ENCODE measurements at places on chromosomes 11 and 22. TPM values are rescaled to one million over a fixed set of nuclear protein-coding genes. Genes with fewer than 3 reads are reported as not detected.

- DNase-seq: no peak
Observed at GRCh38 chr11:121117788-121118187, 16.7 kb downstream of the TECTA start.

GRCh38 chr11:118625976-118626375, 18.6 kb downstream of the PHLDB1 start:
- DNase-seq: no peak

DNA sequence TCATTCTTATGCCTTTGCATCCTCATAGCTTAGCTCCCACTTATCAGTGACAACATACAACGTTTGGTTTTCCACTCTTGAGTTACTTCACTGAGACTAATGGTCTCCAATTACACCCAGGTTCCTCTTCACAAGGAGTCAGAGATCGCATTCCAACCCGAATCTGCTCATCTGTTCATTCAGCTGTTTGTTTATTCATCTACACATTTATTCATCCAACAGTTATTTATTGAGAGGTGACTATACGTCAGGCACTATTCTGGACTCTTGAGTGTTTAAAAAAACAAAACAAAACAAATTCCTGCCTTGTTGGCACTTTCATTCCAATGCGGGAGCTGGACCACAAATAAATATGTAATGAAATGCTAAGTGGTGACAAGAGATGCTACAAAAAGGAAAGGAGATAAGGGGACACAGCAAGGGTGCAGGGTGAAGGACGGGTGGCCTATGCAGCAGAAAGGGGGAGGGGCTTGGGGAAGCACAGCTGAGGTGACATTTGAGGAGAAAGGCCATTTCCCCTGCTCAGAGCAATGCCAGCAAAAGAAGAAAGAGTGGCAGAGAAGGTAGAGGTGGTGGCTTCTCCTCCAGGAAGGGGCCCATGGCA, 393.8 kb upstream of the SYN3 start:
- no peak for DNase-seq

ZP1 gene
- 0.07 TPM for polyA plus RNA-seq

BCO2 gene
- 11.0 TPM for polyA plus RNA-seq

GRCh38 chr11:125062931-125063428, at the start of gene SLC37A2:
TSS of gene SLC37A2 (plus strand) at chr11:125063305. CDS start at chr11:125063368, 63 bp downstream.
- peak; percentile 55 for DNase-seq

- no peak for DNase-seq
Observed at GRCh38 chr11:6889835-6890234, 2.5 kb downstream of the OR2D2 start.

TOLLIP gene
- polyA plus RNA-seq: 48.3 TPM

DNA sequence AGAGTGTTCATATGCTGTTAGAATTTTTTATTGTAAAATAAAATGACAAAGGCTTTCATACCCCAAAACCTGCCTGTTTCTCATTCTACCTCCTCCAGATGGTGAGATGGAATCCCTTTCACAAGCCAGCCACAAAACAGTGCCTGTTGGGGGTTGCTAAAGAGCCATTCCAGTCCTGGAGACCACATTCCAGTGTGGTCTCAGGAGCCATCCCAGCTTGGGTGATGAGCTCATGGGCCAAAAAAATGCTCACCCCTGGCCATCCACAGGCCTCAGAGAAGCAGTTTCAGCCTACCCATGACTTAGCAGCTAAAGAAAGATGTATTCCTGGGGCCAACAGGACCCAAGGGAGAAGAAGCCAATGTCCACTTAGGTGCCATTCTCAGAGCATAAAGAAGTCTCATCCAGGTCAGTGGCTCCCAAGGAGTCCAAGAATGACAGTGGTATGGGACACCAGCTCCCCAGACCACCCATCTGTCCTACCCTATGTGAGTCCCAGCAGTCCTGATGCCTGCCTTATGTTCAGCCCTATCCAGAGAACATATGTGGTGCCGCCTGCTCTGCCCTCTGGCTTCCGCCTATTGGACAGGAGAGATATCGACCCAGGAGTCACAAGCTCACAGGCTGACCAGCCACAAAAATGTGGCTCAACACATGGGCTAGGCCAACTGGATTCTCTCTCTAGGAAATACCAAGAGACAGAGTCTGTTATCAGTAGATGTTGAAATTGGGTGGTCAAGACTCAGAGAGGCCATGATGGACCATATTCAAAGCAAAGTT, 26.4 kb downstream of the C11orf91 start:
- no peak for DNase-seq

DNA sequence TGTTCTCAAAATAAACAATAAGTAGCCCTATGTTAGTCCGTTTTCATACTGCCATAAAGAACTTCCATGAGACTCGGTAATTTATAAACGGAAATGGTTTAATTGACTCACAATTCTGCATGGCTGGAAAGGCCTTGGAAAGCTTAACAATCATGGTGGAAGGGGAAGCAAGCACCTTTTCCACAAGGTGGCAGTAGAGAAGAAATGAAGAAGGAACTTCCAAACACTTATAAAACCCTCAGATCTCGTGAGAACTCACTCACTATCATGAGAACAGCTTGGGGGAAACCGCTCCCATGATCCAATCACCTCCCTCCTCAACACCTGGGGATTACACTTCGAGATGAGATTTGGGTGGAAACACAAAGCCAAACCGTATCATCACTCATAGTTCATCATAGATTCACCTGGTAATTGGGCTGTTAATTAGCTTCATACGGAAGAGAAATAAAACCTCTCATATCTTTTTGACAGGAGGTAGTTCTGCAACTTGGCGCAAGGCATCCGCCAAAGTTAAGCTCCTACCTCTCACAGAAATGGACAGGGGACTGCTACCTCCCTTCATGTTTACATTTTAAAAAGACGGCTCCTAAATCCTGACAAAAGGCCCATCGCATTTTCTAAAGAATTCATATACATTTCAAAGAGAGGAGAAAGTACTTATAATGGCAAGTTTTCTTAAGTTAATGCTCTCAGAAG, 49.0 kb downstream of the MUC15 start:
- DNase-seq: peak; percentile 8

TEX12 gene
- polyA plus RNA-seq: 0.27 TPM

DNA sequence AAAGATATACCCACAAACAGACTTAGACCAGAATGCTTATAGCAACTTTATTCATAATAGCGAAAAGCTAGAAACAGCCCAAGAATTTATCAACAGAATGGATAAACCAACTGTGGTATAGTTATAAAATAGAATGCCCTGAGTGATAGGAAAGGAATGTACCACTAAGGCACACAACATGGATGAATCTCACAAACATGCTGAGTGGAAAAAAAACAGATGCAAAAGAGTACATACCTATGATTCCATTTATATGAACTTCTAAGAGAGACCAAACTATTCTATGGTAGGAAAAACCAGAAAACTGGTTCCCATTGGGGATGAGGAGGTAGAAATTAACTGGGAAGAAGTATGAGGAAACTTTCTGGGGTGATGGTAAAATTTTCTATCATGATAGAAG, 40.4 kb upstream of the GRIK4 start:
- DNase-seq: no peak

- DNase-seq: peak; percentile 94
Observed at GRCh38 chr11:112166562-112166961, 610 bp upstream of the TEX12 start.

MFNG gene
- 9.1 TPM for polyA plus RNA-seq

TNKS1BP1 gene
- 103 TPM for polyA plus RNA-seq

DNA sequence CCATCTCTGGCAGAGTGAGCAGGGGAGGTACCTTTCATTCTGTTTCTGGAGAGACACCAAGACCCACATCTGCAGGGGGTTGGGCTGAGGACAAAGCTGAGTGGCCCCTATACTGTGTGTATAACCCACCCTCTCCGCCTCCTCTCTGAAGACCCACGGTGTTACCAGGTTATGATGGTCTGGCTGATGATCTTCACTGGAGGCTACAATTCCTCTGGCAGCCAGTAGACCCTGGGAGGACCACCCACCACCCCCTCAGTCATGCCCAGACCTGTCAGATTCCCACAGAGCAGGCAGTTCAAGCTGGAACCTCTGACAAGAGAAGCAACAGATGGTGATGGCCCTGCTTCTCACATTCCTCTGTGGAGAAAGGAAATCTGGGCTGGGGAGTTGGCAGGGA, 11.4 kb upstream of the KCNJ1 start:
- no peak for DNase-seq

DNA sequence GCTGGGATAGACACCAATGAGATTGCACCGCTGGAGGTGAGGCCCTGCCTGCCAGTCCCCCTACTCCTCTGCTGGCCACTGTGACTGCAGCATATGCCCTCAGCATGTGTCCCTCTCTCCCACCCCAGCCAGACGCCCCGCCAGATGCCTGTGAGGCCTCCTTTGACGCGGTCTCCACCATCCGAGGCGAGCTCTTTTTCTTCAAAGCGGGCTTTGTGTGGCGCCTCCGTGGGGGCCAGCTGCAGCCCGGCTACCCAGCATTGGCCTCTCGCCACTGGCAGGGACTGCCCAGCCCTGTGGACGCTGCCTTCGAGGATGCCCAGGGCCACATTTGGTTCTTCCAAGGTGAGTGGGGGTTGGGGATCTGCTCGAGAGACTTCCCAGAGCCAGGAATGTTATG, 5.7 kb upstream of the SMARCB1 start:
- no peak for DNase-seq

DNA sequence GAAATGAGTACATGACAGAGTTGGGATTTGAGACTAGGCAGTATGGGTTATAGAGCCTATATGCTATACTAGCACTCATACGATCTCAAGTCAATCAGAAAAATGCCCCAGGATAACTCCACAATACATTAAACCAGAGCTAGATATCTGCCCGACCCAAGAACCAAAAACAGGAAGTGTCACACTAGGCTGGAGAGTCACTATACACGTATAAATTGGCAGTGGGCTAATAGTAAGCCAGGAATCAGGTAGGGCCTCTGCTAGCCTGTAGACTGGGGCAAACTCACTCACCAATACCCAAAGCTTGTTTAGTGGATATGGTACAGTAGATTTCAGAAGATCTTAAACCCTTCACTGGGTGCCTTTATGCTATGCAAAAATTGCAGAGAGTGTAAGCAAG, 16.2 kb upstream of the EIF4G2 start:
- no peak for DNase-seq

GRCh38 chr11:24134879-24135589, 361.8 kb upstream of the LUZP2 start:
- DNase-seq: no peak

SCN2B gene
- polyA plus RNA-seq: 1.3 TPM

DNA sequence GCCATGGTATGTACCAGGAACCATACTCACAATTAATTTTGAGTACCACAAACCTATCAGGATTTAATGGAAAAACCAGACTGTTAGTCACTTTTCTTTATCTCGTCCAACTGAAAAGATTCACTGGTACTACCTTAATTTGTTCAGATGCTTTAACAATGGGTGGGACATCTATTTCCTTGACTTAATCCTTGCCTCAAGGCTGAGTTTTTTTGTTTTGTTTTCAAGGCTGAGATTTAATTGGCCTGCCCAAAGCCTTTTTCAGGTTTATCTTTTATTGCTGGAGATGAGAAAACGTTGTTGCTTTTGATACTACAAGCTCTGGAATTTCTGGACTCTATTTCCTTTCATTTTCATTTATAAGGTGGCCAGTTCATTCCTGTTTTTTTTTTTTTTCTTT, 50.4 kb downstream of the NELL1 start:
- no peak for DNase-seq

- DNase-seq: no peak
Observed at GRCh38 chr22:45455621-45456020, 42.1 kb downstream of the RIBC2 start.

NFRKB gene
- polyA plus RNA-seq: 32.8 TPM

GRCh38 chr11:34643311-34643710, 22.4 kb downstream of the EHF start:
- DNase-seq: no peak

DNA sequence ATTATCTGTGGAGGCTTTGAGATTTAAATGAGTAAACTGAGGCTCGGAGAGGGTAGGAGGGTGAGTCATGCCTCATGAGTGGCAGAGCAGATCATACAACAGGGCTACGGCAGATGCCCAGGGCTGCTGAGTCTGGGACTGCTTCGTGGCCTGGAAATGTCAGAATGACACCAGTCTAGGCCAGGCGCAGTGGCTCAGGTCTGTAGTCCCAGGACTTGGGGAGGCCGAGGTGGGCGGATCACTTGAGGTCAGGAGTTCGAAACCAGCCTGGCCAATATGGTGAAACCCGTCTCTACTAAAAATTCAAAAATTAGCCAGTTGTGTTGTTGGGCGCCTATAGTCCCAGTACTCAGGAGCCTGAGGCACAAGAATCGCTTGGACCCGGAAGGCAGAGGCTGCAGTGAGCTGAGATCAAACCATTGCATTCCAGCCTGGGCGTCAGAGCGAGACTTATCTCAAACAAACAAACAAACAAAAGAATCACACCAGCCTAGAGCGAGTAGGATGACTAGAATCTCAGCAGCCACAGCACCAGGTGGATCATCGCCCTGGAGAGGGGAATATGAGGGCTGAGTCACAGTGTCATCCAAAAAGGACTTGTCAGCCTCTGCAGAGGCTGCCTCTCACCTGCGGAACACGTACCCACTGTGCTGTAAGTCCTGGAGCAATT, 48.6 kb upstream of the ADA2 start:
- no peak for DNase-seq

GRCh38 chr11:129322941-129323340, 52.7 kb upstream of the BARX2 start:
- DNase-seq: no peak

GRCh38 chr22:49261616-49262015, 566.1 kb downstream of the BRD1 start:
- no peak for DNase-seq

DNA sequence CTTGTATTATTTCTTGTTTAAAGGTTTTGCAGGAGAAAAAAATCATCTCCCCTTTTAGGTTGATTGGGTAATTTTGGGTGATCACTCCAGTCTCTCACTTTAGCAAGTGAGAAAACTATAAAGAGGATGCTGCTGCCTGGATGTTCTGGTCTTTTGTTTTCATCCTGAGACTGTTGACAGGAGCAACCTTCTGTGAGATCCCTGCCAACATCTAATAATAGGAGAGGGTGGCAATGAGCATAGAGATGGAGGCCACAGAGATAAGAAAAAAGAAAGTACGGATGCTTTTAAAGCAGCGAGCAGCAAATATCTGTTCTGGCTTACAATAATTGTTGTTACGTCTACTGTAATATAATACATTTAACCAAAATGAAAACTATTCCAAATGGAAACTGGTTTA, 293.6 kb upstream of the MTNR1B start:
- DNase-seq: no peak

GRCh38 chr11:36014898-36015665, 71.2 kb downstream of the LDLRAD3 start:
- no peak for DNase-seq

- DNase-seq: no peak
Observed at GRCh38 chr11:1306186-1307162, 3.0 kb downstream of the TOLLIP start.

OR4A16 gene
- polyA plus RNA-seq: 0.04 TPM
